CD4-positive, alpha-beta T cell treated with Interleukin-6 for 4 hours (primary cell): ENCODE measurements at places on chromosomes 13 and 19.

GRCh38 chr13:27988520-27988919 lies at the start of gene URAD:
Gene URAD (minus strand): TSS chr13:27988693. CDS start chr13:27988637, 56 bp downstream.
- DNase-seq = no peak

- no peak for DNase-seq
Observed at GRCh38 chr13:40968416-40969000, 50.6 kb downstream of the ELF1 start.

GRCh38 chr13:92560883-92561282 lies 665.7 kb upstream of the GPC6 start:
- DNase-seq = no peak

DNA sequence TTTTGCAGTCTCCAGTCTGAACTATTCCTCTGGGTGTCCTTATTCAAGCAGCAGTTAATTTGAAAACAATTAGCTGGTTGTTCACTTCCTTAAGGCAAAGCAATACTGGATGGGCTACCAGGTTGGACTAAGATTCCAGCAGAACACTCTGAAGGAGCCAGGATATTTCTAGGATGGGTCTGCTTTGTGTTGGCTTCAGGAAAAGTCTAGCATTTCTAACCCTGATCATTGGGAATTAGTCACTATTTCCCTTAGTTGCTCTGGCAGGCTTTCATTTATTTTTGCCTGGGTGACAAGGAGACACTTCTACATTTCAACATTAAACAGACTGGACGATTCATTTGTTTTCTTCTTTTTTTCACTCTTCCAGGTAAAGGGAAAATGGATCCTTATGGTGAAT lies 228.4 kb downstream of the ENOX1 start:
- DNase-seq = no peak

- DNase-seq = no peak
Observed at GRCh38 chr13:99883805-99884204, 87.8 kb downstream of the ZIC5 start.

- no peak for DNase-seq
Observed at GRCh38 chr19:29675650-29676186, 10.5 kb downstream of the PLEKHF1 start.

GRCh38 chr13:47858042-47859025 lies 142.7 kb downstream of the SUCLA2 start:
- no peak for DNase-seq

GRCh38 chr13:79995334-79995733 lies 345.6 kb downstream of the SPRY2 start:
- DNase-seq = no peak

DNA sequence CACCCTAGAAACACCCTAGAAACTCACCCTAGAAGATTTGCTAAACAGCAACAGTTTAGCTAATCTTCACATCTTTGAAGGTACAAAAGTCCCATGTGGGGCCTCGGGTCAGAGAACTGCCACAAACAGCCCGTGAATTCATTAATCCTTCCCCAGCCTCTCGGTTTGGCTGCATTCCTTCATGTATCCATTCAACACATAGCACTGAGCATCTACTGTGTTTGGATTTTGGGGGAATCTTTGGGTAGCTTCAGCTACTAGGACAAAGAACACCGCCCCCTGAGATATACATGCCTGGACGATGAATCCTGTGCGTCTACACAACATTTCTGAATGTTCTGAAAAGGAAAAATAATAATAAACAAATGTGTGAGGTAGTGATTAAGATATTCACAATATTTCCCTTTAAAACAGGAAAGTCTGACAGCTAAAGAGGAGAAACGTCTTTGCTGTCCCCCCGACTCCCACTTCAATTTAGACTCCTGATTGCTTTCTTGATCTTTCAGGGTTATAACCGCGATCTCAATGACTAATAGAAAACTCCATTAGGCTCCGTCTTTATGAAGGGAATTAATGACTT lies 63.5 kb downstream of the ALOX5AP start:
- no peak for DNase-seq

- DNase-seq = no peak
Observed at GRCh38 chr13:71661921-71662320, 205.1 kb downstream of the DACH1 start.
